ENCODE measurements at places on chromosomes 11 and 22.

GRCh38 chr11:71342951-71343827 is 90.8 kb upstream of the SHANK2 start:
- DNase-seq, result no peak

- DNase-seq, result peak; percentile 54
Observed at GRCh38 chr22:25942856-25943411, 200.9 kb downstream of the MYO18B start.

DNA sequence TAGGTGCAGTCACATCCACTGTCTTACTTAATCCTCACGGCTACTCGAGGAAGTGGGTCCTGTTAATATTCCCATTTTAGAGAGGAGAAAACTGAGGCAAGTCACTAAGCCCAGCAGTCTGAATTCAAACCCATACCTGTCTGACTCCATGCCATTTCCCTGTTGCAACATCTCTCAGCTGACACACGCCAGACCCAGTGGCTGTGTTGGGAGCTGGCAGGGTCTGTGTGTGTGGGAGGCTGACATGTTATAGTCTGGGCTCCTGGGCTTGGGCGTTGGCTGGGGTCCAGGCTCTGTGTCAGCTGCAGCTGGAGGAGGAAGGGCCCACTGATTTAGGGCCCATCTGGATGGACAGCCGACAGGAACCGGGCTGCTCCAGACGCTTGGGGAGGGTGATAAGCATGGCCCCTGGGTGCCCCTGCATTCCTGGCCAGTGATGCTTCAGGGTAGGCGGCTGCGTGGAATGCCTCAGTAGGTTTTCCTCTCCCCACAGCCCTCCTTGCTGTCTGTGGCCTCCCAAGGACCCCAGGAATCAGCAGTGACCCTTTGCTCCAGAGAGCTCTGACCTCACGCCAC is 562.5 kb downstream of the MN1 start:
- no peak for DNase-seq

DNA sequence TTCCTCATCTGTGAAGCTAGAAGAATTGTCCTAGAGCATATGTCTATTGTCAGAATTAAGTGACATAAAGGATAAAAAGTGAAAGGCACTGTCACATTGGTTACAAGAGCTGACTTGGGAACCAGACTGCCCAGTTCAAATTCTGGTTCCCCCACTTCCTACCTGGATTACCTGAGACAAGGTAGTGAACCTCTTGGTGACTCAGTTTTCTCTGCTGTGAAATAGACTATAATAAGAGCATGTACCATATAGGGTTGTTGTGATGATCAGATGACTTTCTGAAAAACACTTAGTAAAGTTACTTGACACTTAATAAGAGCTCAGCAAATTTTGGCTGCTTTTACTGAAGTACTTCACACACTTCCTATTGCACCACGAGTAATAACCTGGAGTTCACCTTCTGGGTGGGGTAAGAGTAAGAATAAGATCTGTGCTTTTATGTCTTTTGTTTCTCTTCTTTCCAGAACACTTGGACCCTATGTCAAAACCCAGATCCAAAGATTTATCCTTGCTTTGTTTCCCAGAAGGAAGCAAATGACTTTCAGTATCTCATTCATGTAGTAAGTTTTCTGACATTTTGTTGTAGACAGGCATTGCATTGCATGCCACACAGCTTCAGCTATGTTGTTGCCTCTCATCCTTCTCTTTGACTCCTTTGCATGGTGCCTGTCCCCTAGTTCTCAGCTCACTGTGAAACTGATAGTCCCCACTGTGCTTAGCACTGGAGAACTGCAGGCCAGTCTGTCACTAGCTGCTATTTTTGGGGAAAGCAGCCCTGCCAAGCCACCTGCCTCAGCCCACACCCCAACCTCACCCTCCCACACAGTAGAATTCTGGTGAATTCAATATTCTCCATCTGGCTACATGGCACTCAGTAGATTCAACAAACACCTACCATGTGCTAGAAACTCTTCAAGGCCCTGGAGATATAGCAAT is 121.8 kb upstream of the POU2AF2 start:
- peak; percentile 10 for DNase-seq

GRCh38 chr11:73473252-73473651 is 97.1 kb downstream of the RELT start:
- no peak for DNase-seq

GRCh38 chr11:46018651-46019050 is 96.2 kb downstream of the LARGE2 start:
- DNase-seq, result no peak

GRCh38 chr11:38791346-38791961 is 2193.4 kb upstream of the RAG2 start:
- DNase-seq, result no peak

DNA sequence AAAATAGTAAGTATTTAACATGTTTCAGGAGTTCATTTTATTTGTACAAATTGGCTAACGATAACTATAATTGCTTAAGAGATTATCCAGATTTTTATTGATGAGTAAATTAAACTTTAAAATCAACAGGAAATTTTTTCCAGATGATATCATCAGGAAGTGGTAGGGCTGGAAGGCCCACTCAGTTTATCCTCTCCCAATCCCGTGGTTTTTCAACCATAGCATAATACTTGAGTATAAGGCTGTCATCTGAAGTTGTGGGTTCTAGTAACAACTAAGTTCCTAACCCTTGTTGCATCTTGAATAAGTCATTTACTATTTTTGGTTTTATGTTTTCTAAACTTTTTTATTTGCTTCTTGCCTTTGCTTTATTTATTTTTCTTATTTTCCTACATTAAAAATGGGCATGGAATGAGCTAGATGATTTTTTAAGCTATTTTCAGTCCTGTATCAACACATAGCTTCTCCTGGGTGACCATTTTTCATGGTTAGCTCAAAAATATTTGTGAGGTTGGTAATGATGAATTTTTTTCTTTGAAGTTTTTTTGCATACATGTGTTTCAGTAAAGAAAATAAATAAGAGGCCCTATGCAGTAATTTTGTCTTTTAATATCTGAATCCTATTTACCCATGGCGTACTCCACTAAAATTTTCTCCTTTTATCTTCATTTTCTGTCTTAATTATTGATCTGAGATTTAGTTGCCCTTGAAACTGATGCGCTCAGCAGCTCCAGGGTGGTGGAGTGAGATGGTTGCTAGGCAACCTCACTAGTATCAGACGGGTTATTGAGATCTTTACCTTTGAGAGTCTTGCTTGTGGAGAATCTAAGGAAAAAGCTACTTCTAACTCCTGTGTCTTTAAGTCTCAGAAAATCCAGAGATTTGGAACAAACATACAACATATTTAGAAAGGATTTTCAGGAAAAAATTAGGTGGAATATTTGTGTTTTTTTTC is 452.0 kb upstream of the CCDC179 start:
- no peak for DNase-seq

DNA sequence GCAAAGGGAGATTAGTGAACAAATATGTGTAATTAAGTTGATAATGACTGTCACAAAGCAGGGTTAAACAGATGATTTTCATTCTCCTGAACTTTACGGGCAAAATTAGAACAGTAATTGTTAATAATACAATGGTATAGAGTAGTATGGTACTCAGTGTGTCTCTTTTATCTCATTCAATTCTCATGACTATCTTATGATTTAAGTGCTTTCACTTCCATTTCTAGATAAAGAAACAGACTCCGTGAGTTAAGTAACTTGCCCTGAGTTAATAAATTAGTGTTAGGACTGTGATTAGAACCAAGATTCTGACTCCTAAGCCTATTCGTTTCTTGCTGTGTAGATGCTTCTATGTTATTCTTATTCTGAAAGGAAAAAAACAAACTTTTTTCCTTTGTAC is 22.0 kb downstream of the PIH1D2 start:
- DNase-seq, result no peak

- DNase-seq, result no peak
Observed at GRCh38 chr11:104146421-104146820, 17.5 kb downstream of the PDGFD start.

- DNase-seq, result no peak
Observed at GRCh38 chr11:29217901-29218300, 798.9 kb downstream of the KCNA4 start.

GRCh38 chr11:73414977-73415651 is 38.9 kb downstream of the RELT start:
- DNase-seq, result no peak

DNA sequence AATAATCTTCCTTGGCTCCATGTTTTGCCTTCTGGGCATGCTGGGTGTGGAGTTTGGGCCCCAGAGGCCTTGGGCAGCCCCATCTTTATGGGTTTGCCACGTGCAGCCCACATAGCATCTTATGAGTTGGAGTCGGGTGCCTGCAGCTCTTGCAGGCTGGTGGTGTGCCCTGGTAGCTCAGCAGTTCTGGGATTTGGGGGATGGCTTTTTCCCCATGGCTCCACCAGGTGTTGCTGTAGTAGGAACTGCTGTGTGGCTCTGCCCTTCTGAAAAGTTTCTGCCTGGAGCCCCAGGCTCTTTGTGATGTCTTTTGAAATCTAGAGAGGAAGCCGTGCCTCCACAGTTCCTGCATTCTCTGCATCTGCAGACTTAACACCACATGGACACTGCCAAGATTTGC is 16.8 kb downstream of the EED start:
- no peak for DNase-seq

- DNase-seq, result no peak
Observed at GRCh38 chr11:65433657-65434056, 11.1 kb downstream of the NEAT1 start.

DNA sequence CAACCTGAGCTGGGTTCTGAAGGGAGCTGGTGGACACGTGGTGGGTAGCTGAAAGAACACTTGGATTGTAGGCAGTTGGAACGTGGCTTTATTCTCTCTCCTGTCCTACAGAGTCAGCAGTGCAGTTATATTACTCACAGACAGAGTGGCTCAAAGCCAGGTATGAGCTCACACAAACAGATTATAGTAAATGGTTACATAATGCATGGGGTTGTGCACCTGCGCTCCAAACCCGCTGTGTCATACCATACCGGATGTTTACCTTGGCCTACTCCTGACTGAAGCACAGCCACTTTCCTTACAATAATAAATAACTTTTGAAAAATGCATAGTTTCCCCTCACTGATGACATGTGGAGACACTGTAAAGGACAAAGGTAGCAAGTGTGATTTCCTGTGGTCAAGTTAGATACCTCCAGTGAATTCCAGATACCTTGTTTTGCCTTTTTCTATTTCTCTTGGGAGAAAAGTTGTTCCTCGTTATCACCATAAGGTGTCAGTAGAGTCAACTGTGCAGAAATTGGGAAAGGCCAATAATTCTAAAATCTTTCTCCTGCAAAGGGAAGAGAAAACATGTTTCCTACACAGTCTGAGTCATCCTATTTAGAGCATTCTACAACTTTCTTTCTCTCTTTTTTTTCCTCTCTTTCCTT is 13.5 kb downstream of the MS4A6A start:
- DNase-seq, result no peak

GRCh38 chr11:93734427-93735222 is 6.7 kb downstream of the TAF1D start:
- no peak for DNase-seq

GRCh38 chr11:17381156-17381555 is 7.3 kb downstream of the KCNJ11 start:
- DNase-seq, result no peak

DNA sequence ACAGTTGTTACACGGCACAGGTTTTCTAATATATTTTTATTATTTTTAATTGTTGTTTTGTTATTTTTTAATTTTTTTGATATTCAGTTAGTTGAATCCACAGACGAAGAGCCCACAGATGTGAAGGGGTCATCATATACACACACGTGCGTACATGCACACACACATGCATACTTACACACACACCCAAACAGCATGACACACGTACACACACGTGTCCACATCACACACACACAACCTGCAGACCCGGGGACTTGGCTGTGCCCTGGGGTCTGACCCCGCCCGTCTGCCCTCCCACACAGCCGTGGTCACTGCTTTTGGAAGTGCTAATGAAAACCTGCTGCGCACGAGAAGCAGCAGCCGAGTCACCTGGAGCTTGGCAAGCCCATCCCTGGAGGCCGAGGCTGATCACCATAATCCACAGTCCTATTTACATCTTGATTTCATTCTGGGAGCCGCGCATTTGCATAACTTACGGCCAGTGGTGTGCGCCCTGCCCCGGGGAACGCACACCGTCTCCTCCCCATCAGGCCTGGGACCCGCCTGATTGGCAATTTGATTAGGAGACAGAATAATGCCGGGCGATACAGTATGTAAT is 110.3 kb downstream of the BRD1 start:
- DNase-seq, result no peak

- no peak for DNase-seq
Observed at GRCh38 chr11:117828611-117829368, 4.2 kb upstream of the FXYD2 start.

- no peak for DNase-seq
Observed at GRCh38 chr11:96523656-96524055, 133.8 kb downstream of the JRKL start.

DNA sequence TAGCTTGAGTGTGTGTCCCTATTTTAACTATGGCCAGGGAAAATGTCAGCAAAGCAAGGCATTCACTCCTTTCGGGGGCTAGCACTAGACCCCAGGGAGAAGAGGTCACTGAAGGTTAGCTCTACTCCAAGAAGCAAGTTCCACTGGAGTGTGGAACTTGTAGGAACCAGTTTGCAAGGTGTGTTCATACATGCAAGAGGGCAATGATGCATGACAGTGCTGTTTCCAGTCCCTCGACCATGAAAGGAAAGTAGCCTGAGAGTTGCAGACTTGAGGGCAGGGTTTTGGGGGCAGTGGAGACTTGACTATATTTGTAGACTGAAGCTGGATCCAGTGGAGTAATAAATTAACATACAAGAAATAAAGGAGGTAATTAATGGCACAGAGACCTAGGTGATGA is 21.6 kb upstream of the SLC36A4 start:
- DNase-seq, result no peak

DNA sequence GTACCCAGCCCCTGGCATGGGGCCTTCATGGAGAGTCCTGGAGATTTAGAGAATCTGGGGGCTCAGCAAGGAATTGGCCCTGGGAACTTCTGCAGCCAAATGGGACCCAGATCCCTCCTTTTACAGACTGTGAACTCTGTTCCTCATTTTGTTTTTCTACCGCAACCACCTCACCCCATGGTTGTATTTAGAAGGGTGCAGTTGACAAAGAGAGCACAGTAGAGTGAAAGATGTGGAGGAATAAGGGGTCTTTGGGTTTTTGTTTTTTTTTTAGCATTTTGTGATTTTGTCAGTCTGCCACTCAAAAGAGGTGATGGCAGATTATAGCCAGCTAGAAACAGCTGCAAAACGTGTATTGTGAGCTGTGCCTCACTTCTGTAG is 1.9 kb downstream of the ZNF74 start:
- DNase-seq, result no peak

- DNase-seq, result no peak
Observed at GRCh38 chr22:50228366-50228765, 16.5 kb downstream of the TUBGCP6 start.

DNA sequence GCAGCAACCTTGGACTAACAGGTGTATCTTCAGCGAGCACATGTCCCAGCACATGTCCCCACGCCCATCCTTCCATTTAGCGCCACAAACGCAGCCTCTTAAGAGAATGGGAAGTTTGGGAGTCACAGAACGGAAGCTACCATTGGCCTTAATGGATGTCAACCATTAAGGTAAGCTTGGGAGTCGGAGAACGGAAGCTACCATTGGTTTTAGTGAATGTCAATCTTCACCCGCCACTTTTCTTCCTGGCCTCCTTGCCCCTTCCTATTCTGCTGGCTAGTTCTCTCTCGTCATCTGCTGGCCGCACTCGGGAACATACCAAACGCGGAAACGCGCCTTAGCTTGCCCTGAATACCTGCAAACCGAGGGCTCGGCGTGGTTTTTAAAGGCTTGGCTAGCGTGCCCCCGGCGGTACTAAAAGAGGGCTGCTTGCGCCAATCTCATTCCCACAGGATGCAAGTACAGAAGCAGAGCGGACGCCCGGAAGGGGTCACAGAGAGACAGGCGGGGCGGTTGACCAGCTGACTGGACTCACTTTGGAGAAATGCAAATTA is 24.3 kb downstream of the GLYATL1 start:
- no peak for DNase-seq

GRCh38 chr11:44346983-44347382 is 37.0 kb upstream of the ALX4 start:
- DNase-seq, result no peak
